ENCODE measurements at places on chromosomes 5 and 9.
A peak's percentile ranks its signal among the peaks of the same experiment; 100 is the strongest.

DNA sequence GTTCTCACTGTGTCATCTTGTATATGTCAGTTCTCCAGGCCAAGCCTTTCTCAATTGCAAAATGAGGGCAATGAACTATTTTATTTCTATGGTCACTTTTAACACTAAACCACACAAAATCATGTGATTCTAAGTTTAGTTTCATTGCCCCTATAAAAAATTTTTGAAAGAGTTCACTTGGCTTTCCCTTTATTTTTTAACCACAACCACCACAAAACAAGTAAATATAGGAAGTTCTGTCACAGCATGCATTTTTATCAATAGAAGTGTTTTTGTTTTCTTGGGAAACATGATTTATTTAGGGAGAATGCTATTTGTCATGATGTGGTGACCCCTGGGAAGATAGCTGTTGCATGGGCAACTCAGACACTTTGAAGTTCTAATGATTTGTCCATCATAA lies 169.1 kb downstream of the CSNK1G3 start:
- no peak for DNase-seq

DNA sequence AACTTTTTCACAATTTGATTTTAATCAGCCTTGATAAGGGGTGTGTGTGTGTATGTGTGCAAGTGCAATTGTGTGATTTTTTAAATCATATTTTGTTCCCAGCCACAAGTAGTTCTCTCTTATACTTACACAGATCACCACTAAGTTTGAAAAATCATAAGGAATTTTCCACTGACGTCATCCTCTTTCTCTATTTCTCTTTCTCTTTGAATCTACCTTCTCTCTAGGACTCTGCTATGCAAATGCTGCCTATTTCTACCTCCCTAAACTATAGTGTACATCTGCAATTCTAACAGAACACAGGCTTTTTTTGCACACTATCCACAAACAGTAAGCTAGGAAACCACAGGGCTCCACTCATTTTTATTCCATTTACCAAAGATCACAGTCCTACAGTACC lies 254.6 kb upstream of the CYLC2 start:
- no peak for DNase-seq

DNA sequence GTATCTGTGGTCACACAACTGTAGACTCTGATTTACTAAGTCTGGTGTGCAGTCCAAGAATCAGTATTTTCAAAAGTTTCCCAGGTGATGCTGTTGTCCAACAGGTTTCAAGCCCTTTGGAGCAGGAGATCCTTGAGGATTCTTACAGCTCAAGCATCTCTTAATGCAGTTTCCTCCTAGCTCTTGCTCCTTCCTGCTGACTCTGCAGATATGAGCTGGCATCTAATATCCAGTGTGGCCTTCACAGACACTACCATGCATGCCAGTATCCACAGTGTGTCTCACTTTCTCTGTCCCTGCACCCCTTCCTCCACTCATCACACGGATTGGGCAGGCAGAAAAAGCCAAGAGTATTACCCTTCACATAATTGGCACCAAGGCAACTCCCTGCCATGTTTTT lies 182.2 kb upstream of the TNC start:
- no peak for DNase-seq

- no peak for DNase-seq
Measured at GRCh38 chr9:94031946-94032345, 52.3 kb upstream of the PTPDC1 start.

- no peak for DNase-seq
Measured at GRCh38 chr5:169923988-169924387, 56.3 kb downstream of the INSYN2B start.

GRCh38 chr9:16869131-16869881 lies 1.2 kb downstream of the BNC2 start:
- DNase-seq, result no peak

DNA sequence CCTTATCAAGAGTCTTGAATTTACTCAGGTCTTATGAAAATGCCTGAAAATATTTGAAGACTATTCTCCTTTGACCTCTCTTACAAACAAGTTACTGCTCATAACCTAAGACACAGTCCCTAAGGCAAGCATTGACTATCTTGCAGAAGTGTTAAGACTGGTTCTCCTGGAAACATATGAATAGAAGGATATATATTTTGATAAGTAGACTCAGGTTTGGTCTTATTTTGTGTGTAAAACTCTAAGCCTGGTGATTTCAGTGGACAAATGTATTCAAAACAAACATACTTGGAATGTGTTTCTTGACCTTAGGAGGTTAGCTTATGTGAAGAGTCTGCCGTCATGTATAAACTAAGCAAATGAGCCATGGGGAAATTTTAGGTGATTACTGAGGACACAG lies 7.5 kb upstream of the UBQLN1 start:
- no peak for DNase-seq

DNA sequence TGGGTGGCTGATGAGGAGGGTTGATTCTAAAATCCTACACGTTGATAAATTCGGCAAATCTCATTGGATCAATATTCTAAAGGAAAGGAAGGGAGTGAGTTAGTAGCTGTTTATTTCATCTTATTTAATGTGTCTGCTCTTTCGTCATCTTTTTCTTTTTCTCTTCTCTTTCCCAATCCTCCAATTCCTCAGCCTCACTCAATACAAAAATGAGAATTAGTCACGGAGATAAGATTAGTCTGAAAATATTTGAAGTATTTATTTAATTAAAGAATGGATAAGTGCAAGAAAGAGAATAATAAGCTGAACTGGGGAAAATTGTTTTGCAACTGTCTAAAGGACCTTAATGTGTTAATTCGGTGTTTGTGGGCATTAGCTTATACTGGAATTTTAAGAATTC lies 1095.1 kb downstream of the DTWD2 start:
- no peak for DNase-seq

- DNase-seq, result no peak
Measured at GRCh38 chr5:133851521-133851920, 116.9 kb downstream of the C5orf15 start.

- no peak for DNase-seq
Measured at GRCh38 chr9:106393226-106393625, 469.7 kb upstream of the ZNF462 start.

DNA sequence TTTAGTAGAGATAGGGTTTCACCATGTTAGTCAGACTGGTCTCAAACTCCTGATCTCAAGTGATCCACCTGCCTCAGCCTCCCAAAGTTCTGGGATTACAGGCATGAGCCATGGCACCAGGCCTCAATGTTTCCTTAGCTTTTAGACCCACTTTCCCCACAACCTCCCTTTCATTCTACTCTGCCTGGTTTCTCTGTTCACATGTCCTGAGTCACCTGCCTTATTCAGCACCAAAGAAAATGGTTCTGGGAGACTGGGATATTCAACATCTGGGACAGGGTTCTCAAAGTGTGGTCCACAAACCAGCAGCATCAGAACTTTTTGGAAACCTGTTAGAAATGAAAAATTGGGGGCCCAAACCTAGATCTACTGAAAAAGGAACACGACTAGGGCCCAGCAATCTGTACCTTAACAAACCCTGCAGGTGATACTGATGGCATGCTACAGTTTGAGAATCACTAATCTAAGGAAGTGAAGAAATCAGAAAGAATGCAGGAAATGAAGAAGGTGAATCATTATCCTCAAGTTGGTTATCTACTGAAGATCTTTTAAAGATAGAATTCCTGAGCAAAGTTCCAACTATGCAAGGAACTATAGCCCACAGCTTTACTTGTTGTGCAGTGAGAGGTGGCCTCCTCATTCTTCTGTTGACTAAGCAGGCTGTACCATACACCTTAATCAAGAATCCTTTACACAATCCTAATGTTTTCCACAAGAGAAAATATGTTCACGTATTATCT lies 51.8 kb upstream of the CTNNAL1 start:
- peak; percentile 14 for DNase-seq

GRCh38 chr5:80251636-80252035 lies 4.2 kb downstream of the SERINC5 start:
- no peak for DNase-seq

GRCh38 chr5:130260481-130260880 lies 356.2 kb downstream of the CHSY3 start:
- no peak for DNase-seq

GRCh38 chr5:73120222-73121118 lies at the start of gene TMEM171:
Gene TMEM171, plus strand, starts transcription at chr5:73120575. Its CDS starts 2,799 bp downstream, at chr5:73123374.
- peak; percentile 49 for DNase-seq

GRCh38 chr5:135985951-135986350 lies 31.2 kb upstream of the LECT2 start:
- DNase-seq, result no peak

DNA sequence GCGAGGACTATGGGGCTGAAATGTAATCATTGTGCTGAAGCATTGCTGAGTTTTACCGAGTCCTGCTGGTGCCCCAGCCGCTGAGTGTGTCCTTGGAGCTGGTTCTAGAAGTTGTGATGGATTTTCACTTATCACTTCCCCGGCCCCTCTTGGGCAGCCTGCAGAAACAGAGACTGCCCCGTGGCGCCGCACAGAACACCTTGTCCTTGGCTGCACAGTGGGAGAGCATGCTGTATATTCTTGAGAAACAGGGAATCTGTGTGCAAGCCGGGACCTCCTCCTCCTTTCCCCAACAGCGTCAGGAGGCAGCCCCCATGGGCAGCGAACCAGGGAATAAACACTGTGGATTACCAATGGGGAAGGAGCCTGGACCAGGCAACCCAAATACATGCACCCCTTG lies 90.6 kb upstream of the RUFY1 start:
- no peak for DNase-seq

DNA sequence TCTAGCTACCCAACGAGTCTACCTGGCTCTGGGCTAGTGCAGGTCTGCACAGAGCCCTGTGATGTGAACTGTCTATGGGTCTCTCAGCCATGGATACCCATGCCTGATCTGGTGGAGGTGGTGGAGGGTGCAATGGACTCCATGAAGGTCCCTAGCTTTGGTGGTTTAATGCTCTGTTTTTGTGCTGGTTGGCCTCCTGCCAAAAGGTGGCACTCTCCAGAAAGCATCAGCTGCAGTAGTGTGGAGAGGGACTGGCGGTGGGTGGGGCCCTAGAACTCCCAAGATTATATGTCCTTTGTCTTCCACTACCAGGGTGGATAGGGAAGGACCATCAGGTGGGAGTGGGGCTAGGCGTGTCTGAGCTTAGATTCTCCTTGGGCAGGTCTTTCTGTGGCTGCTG lies 290.1 kb downstream of the AGTPBP1 start:
- DNase-seq, result no peak

- DNase-seq, result peak; percentile 48
Measured at GRCh38 chr9:127418037-127418471, 6.1 kb upstream of the ZNF79 start.

DNA sequence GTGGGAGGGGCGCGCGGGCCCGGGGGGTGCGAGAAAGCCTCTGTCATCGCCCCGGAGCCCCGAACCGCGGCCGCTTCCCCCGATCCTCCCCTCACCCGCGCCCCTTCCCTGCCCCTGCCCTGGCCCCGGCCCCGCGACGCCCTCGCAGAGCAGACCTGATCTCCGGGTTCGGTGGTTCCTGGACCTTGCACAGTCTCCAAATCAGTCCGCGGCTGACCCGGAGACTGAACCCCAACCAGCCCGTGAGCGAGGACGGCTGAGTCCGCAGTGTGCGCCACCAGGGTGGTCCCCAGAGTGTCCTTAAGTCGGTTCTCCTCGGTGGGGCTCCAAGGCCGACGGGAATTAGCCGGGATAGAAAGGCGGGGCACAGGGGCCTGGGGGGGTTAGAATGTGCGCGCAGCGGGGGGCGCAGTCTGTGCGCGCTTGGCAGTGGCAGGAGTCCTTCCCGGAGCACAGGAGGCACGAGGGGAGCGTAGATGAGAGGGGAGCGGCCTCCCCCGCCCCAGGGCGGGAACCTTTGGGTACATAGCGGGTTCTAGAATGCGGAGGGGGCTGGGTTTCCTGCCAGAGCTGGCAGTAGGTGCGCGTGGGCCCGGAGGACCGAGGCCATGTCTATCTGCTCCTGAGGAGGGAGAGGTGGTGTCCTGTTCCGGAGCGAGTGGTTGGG lies 779 bp downstream of the PKN3 start:
- peak; percentile 33 for DNase-seq

- DNase-seq, result no peak
Measured at GRCh38 chr9:86122311-86122710, 23.0 kb upstream of the GOLM1 start.

- DNase-seq, result no peak
Measured at GRCh38 chr9:35516479-35516878, 26.6 kb downstream of the RUSC2 start.

DNA sequence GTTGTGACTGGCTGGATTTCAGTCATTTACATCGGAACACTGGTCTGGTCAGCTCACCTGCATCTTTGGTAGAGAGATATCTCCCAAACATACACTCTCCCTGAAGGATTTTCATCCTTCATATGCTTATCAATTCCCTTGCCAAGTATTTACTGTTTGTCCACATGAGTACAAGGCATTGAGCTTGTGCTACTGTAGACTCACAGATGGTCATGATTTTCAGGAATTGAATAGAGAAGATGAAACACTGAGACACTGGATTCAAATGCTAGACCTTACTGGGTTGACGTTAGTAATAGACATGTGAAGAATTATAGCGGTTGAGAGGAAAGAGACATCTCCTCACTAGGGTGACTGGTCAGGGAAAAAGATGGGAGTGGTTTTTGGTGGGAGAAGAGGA lies 62.9 kb upstream of the ABL1 start:
- no peak for DNase-seq

DNA sequence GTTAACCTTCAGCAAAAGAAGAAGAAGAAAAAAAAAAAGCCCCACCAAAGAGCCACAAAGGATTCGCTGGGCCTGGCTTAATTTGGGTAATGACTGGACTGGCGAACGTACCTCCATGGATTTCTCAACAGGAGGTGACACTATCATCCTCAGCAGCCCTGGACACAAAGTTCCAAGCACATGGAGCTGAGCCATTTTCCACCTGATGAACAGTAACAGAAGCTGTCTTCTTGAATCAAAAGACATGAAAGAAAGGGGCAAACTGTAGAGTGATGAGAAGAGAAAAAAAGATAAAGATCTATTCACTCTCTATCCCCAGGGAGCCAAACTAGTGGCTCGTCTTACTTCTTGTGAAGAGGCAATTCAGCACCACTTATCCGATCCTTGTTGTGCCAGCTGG lies 150.2 kb upstream of the TRPM3 start:
- no peak for DNase-seq

DNA sequence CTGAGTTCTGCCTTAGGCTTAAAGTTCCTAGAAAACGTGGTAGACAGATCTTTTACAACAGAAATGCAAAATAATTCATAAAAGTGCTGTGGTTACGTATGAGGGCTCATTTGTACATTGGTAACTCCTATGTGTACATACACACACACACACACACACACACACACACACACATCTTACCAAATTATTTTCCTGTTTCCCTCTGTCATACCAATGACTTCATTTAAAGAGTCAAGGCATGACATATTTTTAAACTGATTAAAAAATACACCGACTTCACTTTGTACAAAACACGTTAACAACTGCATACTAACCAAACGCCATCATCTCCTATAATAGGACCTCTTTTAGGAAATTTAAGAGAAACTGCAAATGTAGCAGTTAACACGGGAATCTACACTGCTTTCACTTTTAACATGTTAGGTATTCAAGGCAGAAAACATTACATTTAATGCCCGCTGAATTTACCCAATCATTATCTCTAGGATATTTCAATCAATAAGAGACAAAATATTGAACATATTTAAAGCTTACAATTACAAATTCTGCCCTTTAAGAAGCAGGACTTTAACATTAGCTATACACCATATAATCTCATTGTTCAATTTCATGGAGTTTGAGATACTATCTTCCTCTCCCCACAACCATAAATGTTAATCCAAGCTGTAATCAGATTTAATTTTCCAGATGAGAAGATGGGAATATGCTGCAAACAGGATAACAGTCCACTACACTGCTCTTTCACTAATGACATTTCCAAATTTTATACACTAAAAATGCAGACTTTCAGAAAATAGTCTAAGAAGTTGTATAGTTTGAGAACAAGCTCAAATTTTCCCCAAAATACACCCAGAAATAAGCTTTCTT lies 133.1 kb downstream of the DENND1A start:
- DNase-seq, result no peak

- no peak for DNase-seq
Measured at GRCh38 chr5:61507232-61507631, 175.2 kb downstream of the ZSWIM6 start.

Data from HTR-8/SVneo (cell line).